ENCODE measurements at places on chromosomes 16 and 17.
A peak's percentile ranks its signal among the peaks of the same experiment; 100 is the strongest.

- no peak for DNase-seq
- H3K36me3 ChIP-seq, result no peaks in the 10 kb centered on the region
- no peak overlapping the region for H3K27ac ChIP-seq
- peaks cover 45% of the 10 kb centered on the region for H3K27me3 ChIP-seq
- no peak overlapping the region for H3K4me3 ChIP-seq
Measured at GRCh38 chr17:37650419-37651003, 7.3 kb upstream of the DDX52 start.

- H3K36me3 ChIP-seq, result no peaks in the 10 kb centered on the region
- no peak for DNase-seq
- no peaks in the 10 kb centered on the region for H3K27me3 ChIP-seq
- H3K4me1 ChIP-seq, result no peaks in the 10 kb centered on the region
Measured at GRCh38 chr16:87583453-87584131, 18.7 kb upstream of the JPH3 start.

GRCh38 chr17:75087558-75088453 is at the start of gene SLC16A5:
Gene SLC16A5 (plus strand): TSS chr17:75087954. CDS start chr17:75093637, 5,683 bp downstream.
- H3K4me1 ChIP-seq, result peaks cover 37% of the 10 kb centered on the region
- peak; percentile 81 for DNase-seq

DNA sequence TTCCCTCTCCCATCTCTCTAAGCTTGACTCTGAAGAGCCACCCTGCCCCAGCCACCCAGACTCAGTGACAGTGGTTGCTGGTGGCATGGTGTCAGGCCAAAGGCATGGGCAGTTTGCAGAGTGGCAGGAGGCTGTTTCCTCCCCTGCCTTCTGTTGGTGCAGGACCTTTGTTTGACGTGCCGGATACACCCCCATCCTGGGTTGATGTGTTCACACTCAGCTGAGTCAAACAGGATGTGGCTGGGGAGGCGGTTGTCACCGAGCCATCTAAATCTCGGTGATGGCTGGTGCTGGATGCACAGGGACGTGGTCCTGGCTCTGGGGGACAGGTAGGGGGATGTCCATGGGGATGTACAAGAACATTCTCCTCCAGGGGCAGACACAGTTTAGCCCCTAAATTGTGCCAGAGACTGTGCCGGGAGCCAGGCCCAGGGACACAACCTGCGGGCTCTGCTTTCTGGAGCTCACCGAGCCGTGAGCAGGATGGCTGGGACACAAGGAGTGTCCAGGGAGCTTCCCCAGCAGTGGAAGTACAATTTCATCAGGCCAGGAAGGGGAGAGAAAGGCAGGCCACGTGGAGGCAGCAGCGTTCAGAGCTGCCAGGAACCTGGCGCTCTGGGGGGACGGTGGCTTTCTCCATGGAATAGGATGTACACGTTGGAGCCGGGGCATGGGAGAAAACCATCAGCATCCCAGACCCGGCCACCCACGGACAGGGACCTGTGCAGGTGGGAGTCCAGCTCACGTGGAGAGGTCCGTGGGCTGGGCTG is 264.2 kb downstream of the SEC14L1 start:
- peaks cover 100% of the 10 kb centered on the region for H3K4me1 ChIP-seq
- H3K36me3 ChIP-seq, result peaks cover 55% of the 10 kb centered on the region
- peak overlapping the region; percentile 97 for H3K27ac ChIP-seq
- DNase-seq, result peak; percentile 93
- peak overlapping the region; percentile 60 for H3K4me3 ChIP-seq
- no peaks in the 10 kb centered on the region for H3K27me3 ChIP-seq

DNA sequence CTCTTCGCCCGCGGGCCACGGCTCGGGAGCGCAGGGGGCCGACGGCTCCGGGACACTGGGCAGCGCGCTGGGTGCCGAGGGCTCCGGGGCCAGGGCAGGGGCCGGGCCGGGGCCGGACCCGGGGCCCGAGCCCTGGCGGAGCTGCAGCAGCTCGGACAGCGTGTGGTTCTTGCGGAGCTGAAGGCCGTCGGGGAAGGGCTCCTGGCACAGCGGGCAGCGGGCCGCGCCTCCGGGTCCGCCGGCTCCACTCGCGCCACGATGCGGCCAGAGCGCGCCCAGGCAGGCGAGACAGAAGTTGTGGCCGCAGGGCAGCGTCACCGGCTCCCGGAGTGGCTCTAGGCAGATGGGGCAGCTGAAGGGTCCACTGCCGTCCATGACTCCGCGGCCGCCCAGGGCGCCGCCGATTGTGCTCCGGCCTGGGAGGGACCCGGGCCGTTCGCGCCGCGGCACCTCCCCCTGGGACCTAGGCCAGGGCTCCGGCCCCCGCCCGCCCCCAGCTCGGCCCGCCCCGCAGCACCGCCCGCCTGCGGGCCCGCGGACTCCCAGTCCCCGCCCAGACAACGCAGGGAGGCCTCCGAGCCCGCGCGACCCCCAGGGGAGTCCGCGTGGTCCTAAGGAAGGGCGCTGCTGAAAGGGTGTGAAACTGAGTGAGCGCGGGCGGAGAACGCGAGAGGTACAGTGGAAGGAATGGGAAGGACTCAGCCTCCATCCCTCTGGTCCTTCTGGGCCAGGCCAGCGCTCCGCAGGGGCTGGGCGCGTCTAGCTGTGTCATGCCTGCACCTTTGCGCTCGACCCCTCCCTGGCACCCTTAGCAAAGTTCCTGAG is at the start of gene TRIM47:
Gene TRIM47, minus strand, starts transcription at position 408 of the 825 bp plus-strand sequence. Its CDS starts 33 bp downstream, at position 375.
- H3K4me1 ChIP-seq, result peaks cover 24% of the 10 kb centered on the region
- H3K27me3 ChIP-seq, result no peaks in the 10 kb centered on the region
- no peak for DNase-seq

GRCh38 chr16:17375461-17376304 is 95.1 kb downstream of the XYLT1 start:
- H3K4me1 ChIP-seq, result no peaks in the 10 kb centered on the region
- H3K27ac ChIP-seq, result no peak overlapping the region
- H3K27me3 ChIP-seq, result peaks cover 3% of the 10 kb centered on the region

- H3K4me1 ChIP-seq, result peaks cover 14% of the 10 kb centered on the region
- H3K4me3 ChIP-seq, result no peak overlapping the region
- H3K36me3 ChIP-seq, result peaks cover 30% of the 10 kb centered on the region
- H3K27me3 ChIP-seq, result no peaks in the 10 kb centered on the region
- H3K27ac ChIP-seq, result no peak overlapping the region
Measured at GRCh38 chr17:38922538-38923297, 2.7 kb upstream of the LASP1NB start.

DNA sequence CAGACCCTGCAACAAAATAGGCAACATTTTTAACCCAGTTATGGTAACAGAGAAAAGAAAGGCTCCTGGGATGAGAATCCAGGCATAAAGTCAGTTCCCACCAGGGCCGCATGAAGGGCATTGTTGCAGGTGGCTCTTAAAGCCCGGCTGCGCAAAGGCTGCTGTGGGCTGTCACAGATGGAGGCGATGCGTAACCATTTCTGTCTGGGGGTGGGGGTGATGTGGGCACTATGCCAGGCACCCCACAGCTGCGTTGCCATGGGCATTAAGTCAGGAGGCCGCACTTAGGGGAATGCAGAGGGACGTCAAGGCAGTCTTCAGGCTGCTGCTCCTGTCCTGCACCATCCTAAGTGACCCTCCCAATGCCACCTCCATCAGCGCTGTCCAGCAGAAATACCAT is 228.4 kb downstream of the CPPED1 start:
- no peak for DNase-seq
- H3K36me3 ChIP-seq, result no peaks in the 10 kb centered on the region
- H3K27ac ChIP-seq, result no peak overlapping the region
- no peaks in the 10 kb centered on the region for H3K27me3 ChIP-seq

GRCh38 chr17:5922476-5922875 is 147.7 kb upstream of the WSCD1 start:
- no peak for DNase-seq
- no peaks in the 10 kb centered on the region for H3K4me1 ChIP-seq
- H3K36me3 ChIP-seq, result no peaks in the 10 kb centered on the region
- H3K27ac ChIP-seq, result no peak overlapping the region
- no peak overlapping the region for H3K4me3 ChIP-seq
- peaks cover 4% of the 10 kb centered on the region for H3K27me3 ChIP-seq

DNA sequence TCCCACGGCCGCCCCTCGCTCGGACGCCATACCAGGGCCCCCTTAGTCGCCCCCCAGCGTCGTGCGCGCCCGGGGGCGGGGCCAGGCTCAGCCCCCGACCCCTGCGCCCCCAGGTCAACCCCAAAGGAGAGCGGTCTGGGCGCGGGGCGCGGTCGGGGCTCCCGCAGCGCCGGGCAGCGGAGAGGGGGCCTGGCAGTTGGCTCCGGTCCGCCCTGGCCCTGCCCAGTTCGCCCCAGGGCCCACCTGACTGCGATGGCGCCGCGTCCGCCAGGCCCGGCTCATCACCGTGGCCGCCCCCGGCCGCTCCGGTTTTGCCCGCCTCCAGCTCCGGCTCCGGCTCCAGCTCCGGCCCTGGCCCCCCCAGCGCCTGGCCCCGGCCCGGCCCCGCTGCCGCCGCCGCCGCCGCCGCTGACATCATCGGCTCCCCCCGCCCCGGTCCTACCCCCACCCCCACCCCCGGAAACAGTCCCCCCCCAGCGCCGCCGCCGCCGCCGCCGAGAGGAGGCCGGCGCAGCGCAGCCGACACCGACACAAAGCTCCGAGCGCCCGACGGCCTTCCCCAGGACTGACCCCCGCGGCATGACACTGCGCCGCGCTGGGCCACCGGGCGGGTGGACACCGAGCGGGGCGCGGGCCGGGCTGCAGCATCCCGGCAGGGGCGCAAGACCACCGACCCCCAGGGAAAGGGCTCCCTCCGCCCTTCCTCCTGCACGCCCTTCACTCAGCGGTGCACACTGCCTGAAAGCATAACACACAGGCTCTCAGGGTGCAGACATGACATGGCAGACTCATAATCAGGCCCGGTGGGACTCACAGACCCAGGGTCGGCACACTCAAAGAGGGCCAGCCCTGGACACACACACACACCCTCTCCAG is at the start of gene ZBTB4:
Gene ZBTB4, minus strand, starts transcription at position 419 of the 876 bp plus-strand sequence. CDS start 12,830 bp downstream, outside the sequence.
- peaks cover 40% of the 10 kb centered on the region for H3K4me1 ChIP-seq
- H3K4me3 ChIP-seq, result peak within 1 kb of the TSS; percentile 77
- DNase-seq, result peak; percentile 64
- H3K27ac ChIP-seq, result peak within 1 kb of the TSS; percentile 81
- H3K27me3 ChIP-seq, result no peaks in the 10 kb centered on the region

DNA sequence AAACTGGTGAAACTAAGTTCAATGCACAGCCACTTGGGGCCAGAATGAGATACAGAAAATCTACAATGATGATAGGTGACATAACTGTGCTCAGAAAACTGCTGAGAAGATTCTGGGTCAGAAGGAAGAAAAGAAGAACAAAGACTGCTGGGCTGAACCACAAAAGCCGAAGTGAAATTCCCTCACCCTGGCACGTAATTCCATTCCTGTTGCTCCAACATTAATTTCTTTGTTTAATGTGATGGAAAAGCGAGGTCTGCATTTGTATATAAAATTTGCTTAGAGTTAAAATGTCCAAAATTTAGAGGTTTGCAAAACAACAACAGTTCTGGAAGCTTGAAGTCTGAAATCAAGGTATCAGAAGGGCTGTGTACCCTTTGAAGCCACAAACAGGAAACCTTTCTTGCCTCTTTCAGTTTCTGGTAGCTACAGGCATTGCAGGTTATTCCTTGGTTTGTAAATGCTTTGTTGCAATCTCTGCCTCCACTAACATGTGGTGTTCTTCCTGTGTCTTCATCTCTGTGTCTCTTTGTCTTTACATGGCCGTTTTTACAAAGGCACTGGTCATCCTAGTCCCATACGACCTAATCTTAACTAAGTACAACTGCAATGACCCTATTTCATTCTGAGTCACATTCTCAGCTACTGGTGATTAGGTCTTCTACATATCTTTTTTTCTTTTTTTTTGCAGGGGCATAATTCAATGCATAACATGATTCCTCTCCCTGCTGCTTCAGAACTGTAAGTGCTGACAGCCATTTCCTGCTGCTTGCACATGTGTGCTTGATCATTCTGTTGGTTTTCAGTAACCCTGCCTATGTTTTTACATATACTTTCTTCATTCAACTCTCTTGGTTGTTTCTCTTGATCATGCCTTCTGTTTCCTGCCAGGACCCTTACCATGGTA is 603.0 kb upstream of the CDH8 start:
- H3K4me1 ChIP-seq, result no peaks in the 10 kb centered on the region
- no peaks in the 10 kb centered on the region for H3K27me3 ChIP-seq
- no peak overlapping the region for H3K27ac ChIP-seq
- H3K36me3 ChIP-seq, result no peaks in the 10 kb centered on the region
- DNase-seq, result no peak

- H3K27me3 ChIP-seq, result no peaks in the 10 kb centered on the region
- no peak overlapping the region for H3K27ac ChIP-seq
- no peak for DNase-seq
- H3K4me3 ChIP-seq, result no peak overlapping the region
Measured at GRCh38 chr17:27612160-27612770, 18.7 kb upstream of the LGALS9 start.

GRCh38 chr17:260944-261343 is 79.5 kb upstream of the DOC2B start:
- H3K36me3 ChIP-seq, result no peaks in the 10 kb centered on the region
- no peak for DNase-seq
- H3K27me3 ChIP-seq, result peaks cover 3% of the 10 kb centered on the region
- no peak overlapping the region for H3K4me3 ChIP-seq

- peaks cover 16% of the 10 kb centered on the region for H3K27me3 ChIP-seq
- no peak for DNase-seq
- H3K4me3 ChIP-seq, result no peak overlapping the region
- no peaks in the 10 kb centered on the region for H3K36me3 ChIP-seq
Measured at GRCh38 chr17:37769050-37769449, 24.2 kb upstream of the HNF1B start.

GRCh38 chr17:65751263-65751662 is 189.8 kb upstream of the AXIN2 start:
- peaks cover 23% of the 10 kb centered on the region for H3K4me1 ChIP-seq
- H3K36me3 ChIP-seq, result no peaks in the 10 kb centered on the region
- no peaks in the 10 kb centered on the region for H3K27me3 ChIP-seq
- no peak overlapping the region for H3K4me3 ChIP-seq
- DNase-seq, result no peak
- no peak overlapping the region for H3K27ac ChIP-seq

Data from DND-41 (cell line).